Cardiac muscle cell (in vitro differentiated cells and primary cell): ENCODE measurements at places on chromosomes 12 and 14.

DNA sequence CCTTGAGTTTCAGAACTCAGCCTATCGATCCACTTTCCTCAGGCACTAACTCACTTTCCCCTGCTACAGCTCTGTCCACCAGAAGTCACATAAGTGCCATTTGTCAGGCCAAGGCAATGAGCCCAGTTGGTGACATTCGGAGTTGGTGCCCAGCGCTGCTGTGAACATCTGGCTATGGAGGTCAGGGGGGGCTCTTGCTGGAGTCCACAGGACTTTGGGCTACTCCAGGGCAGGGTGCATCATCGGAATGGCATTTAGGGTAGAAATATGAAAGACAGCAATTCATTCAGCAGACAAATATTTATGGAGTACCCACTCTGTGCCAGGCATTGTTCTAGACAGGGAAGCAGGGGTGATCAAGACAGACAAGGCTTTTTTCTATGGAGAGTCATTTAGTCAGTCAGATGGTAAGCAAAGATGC, 1.5 kb upstream of the PPP1CC start:
- DNase-seq, result peak; percentile 53

DNA sequence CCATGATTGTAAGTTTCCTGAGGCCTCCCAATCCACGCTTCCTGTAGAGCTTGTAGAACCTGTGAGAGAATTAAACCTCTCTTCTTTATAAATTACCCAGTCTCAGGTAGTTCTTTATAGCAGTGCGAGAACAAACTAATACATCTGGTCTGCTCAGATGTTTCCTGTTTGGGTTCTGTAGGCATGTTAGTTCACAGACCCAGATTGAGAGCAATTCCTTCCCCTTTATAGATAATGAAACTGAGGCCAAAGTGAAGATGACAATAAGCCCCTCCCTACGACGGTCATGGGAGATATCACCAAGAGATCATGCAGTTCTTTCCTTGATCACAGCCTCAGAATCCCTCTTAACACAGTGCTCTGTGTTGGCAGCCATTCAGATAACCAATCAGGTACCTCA, 76.5 kb upstream of the CLMN start:
- DNase-seq, result no peak

DNA sequence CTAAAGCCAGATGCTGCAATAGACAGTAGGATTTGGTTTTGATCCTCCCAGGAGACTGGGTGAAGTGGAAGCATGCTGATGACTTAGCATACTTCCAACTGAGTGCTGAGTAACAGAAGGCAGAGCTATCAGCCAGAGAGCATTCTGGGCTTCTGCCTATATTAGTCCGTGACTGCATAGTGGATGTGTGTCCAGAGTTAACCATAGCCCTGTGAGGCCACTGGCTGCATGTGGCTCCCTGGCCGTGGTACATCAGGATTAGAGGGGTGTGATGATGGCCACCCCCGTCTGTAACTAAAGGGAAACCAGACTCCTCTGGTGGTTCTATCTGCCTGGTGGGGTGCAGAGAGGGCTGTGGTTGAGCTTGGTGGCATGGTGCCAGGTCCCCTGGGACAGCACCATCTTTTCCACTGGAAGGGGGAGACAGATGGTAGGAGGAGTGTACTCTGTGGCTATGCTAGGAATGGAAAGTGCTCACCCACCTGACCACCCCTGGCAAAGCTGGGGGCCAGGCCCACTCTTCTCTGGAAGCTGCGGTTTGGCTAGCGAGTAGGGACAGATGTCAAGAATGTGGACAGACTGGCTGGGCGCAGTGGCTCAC, 27.4 kb downstream of the ABCD4 start:
- DNase-seq, result peak; percentile 30

GRCh38 chr12:76569685-76570604, 10.4 kb upstream of the OSBPL8 start:
- no peak for DNase-seq

- no peak for DNase-seq
Observed at GRCh38 chr12:108297895-108298760, 41.0 kb downstream of the CMKLR1 start.

- no peak for DNase-seq
Observed at GRCh38 chr12:591167-592023, 71.8 kb downstream of the NINJ2 start.

- DNase-seq, result no peak
Observed at GRCh38 chr14:53840444-53840843, 116.2 kb downstream of the BMP4 start.

DNA sequence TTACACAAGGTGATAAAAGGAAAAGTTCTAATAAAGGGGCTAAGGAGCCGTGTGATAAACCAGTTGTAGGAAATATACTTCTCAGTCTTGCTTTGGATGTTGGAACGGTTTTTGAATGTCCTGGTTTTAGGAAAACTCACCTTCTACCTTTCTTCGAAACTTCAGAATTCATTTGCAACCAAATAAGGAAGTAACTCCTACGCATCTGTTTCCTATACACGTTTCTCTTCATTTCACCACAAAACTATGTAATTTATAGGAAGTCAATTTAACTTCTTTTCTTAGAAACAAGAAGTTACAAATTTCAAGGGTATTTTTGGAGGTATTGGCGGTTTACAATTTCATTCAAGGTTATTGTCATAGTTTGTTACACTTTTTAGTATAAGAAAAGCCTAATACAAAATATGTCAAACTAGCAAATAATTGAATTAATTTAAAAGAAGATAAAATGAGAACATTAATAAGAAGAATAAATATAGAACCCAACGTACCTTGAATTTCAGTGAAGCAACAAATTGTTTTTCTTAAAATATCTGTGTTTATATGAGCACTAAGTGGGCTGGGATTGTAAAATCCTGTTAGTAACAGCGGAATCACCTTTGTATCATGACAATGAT, 33.2 kb upstream of the CD69 start:
- DNase-seq, result no peak

GRCh38 chr12:113829212-113829611, 136.9 kb downstream of the RBM19 start:
- DNase-seq, result no peak

DNA sequence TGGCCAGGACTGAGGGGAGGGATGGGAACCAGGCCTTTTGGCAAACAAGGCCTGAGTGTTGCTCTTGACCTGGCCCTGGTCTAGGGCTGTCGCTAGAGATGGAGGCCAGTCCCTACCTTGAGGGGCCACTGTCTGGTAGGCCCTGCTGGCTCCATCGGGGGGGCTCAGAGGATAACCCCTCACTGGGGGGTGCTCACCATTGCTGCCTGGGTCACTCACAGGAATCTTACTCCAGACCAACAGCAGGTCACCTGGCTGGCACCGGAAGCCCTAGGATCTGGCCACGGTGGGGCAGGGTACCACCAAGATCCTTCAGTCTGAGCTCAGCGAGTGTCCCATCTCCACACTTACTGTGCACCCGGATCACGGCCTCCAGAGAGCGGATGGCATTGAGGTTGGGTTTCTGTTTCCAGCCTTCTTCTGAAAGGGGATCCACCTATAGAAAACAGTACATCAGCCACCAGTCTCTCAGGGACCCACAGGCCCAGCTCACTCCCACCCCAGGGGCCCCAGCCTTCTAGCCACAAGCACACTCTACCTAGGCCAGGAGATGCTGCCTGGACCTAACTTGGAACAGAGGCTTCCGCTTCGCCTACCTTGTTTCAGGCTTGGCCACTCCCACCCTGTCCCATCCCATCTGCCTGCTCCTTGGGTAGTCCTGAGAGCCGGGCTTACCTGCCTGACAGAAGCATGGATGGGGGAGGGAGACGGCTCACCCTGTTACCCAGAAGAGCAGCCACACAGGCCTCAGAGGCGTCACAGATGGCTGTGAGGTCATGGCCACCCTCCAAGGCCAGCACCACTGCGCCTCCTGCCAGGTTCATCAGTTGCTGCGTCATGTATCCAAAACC, 12.2 kb downstream of the SLC48A1 start:
- DNase-seq, result no peak

- DNase-seq, result no peak
Observed at GRCh38 chr14:56088941-56089340, 29.3 kb upstream of the PELI2 start.

- DNase-seq, result no peak
Observed at GRCh38 chr12:76441016-76441415, 92.8 kb upstream of the BBS10 start.

- DNase-seq, result peak; percentile 92
Observed at GRCh38 chr12:123571343-123571813, 13.0 kb upstream of the TMED2 start.

DNA sequence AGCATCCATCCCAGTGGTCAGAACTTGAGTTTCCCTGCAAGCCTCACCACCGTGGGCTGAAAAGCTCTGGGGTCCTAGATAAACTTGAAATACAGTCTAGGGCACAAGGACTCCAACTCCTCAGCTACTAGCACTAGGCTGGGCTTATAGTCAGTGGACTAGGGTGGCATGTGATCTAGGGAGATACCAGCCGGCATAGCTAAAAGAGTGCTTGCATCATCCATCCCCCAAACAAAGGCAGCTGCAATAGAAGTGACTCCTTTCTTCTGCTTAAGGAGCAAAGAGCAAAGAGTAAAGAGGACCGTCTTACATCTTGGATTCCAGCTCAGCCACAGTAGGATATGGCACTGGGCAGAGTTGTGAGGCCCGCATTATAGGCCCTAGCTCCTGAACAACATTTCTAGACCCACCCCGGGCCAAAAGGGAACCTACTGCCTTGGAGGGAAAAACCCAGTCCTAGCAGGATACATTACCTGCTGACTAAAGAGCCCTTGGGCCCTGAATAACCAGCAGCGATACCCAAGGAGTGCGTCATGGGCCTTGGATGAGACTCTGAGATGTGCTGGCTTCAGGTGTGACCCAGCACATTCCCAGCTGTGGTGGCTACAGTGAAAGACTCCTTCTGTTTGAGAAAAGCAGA, 17.9 kb upstream of the SOS2 start:
- DNase-seq, result no peak

- no peak for DNase-seq
Observed at GRCh38 chr14:32400480-32400879, 71.4 kb downstream of the AKAP6 start.

- no peak for DNase-seq
Observed at GRCh38 chr12:31005256-31005943, 68.3 kb upstream of the DDX11 start.

DNA sequence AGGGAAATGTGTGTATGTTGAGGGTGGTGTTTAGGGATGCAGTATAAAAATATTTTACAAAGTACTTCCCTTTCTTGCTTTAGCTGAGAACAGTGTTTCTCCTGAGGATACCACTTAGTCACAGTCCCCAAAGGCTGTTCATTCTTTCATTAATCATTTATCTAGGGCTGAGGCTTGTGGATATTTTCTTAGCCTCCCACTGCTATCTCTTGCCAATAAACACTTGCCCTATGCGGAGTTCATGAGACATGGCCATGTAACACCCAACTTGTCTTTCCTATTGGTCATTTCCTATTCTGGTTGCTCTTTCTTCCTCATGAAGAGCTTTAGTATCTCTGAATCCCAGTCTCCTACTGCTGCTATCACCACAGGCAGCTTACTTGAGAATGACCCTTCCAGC, 75.1 kb downstream of the ETNK1 start:
- DNase-seq, result no peak

DNA sequence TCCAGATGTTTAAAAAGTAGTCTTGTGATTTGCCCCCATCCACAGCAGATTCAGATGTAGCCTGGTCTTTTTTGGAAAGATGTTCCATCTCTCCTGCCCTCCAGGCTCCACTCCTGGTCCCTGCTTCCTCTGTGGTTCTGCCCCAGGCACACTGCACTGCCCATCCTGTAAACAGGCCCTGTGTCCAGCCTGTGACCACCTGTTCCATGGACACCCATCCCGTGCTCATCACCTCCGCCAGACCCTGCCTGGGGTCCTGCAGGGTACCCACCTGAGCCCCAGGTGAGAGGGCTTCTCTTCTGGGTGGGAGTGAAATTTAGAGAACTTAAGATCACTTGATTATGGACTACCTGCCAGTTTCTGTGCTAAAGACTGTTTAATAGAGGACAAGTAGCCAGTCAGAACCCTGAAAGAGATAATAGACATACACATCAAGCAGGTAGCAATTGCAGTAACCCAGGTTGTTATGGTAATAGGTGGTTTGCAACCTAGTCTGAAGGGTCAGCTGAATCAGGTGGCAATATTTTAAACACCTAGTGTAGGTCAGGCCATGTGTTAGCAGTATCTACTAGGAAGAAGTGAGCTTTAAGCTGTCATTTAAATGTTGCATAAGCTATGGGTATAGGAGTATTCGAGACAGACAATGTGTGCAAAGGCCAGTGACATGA, 2.1 kb downstream of the RNF31 start:
- no peak for DNase-seq

DNA sequence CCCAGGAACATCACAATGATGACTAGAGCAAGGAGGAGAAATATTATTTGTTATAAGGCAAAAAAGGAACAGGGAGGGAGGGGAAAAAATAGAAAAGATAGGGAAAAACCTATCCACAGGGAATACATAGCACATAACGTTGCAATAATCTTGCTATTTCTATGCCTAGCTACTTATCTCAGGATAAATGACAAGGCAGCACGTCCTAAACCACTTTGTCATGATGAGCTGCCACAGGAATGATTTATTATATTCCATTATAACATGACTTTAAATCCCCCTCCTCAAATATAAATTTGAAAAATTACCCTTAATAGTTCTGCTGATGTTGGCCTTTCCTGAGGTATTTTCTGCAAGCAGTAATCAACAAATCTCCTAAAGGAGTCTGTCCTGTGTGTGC, 76.7 kb downstream of the PEBP1 start:
- DNase-seq, result no peak

DNA sequence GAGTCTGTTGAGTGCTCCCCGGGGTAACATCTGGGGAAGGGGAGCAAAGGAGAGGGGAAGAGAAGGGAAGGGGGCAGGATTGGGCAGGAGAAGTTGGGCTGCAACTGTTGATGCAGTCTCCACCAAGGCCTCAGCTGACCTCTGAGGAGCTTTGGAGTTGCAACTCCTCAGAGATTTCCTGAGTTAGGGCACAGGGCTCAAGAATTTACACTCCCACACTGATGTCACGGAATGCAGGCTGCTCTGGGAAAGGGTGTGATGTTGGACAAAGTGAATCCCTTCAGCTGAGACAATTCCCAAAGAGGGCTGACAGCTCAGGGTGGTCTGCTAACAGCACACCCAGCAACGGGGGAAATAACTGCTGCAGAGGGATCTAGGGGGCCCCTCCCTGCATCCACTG, 295.6 kb downstream of the PCNX1 start:
- DNase-seq, result no peak

DNA sequence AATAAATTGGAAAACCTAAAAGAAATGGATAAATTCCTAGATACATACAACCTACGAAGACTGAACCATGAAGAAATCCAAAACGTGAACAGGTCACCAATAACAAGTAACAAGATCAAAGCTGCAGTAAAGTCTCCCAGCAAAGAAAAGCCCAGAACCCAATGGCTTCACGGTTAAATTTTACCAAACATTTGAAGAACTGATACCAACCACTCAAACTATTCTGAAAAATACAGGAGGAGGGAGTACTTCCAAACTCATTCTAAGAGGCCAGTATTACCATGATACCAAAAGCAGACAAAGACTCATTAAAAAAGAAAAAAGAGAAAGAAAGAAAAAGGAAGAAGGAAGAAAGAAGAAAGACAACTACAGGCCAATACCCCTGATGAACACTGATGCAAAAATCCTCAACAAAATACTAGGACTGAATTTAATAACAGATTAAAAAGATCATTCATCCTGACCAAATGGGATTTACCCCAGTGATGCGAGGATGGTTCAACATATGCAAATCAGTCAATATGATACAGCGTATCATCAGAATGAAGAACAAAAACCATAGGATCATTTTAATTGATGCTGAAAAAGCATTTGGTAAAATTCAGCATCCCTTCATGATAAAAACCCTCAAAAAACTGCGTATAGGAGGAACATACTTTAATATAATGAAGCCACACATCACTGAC, 26.9 kb upstream of the CCDC88C start:
- DNase-seq, result no peak

GRCh38 chr12:84920331-84920730, 7.7 kb upstream of the SLC6A15 start:
- peak; percentile 12 for DNase-seq

- no peak for DNase-seq
Observed at GRCh38 chr14:92417759-92418158, 94.8 kb downstream of the SLC24A4 start.
